Activated effector memory CD4-positive, alpha-beta T cell treated with anti-CD3 and anti-CD28 coated beads, Interleukin-2, amount 50 U/mL, for 16 hours (primary cell): ENCODE measurements at places on chromosomes 12 and 14.
A peak's percentile ranks its signal among the peaks of the same experiment; 100 is the strongest.

- DNase-seq: no peak
These were observed 29.9 kb upstream of the DDHD1 start for GRCh38 chr14:53183056-53183455.

- DNase-seq: peak; percentile 48
These were observed 6.2 kb downstream of the DTX1 start for GRCh38 chr12:113062502-113063395.

- DNase-seq: no peak
These were observed 172.9 kb downstream of the CACNA1C start for GRCh38 chr12:2225696-2226095.

GRCh38 chr14:31057701-31058364, 31.7 kb upstream of the STRN3 start:
- DNase-seq: no peak
